ENCODE measurements at places on chromosomes 1 and 21. TPM values are rescaled to one million over a fixed set of nuclear protein-coding genes. Genes with fewer than 3 reads are reported as not detected.

DNA sequence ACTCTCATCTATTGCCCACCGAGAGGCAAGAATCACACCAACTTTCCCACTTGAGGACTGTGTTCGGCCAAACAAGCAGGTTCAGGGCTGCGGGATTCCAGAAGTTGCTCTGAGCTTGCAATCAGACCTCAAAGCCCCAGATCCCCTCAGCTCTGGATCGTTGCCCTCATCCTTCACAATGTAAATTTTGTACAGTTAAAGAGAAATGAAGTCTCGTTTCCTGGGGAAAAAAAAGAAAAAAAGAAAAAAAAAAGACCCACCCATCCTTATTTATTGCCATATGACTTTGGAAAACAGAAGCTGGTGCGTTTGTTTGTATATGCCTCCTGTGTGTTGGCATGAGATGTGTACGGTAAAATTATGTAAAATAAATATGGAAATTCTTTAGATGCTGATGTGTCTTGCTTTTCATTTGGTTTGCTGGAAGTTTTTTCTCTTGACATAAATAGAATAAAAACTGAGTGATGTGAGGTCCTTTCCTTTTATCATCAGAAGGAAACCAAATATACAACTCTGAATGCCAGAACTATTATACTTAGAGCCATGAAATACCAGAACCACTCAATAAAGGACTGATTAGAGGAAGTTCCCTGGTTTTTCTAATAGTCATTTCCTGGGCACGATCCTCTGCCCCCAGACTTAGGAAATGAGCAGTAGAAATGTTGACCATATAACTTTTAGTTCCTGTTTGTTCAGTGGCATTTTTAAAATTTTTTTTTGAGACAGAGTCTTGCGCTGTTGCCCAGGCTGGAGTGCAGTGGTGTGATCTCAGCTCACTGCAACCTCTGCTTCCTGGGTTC lies 48.7 kb downstream of the LHX4 start:
- no peak for DNase-seq

DNA sequence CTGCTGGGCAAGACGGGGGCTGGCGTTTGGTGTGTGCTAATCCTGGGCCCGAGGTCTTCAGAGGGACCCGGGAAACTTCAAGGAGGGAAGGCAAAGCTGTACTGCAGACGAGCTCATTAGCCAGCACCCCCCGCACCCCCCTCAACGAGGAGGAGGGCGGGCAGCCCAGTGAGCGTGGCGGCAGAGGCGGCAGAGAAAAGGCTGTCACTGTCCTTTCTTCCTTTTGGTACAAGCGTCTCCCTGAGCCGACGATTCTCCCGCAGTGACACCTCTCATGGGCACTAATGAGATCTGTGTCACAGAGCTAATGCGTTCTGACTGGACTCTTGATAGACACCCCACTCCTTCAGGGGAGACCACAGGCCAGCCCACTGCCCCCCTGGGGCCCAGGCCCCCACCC lies 29.5 kb downstream of the DMAP1 start:
- no peak for DNase-seq

- DNase-seq: no peak
Observed at GRCh38 chr1:230517326-230517725, 91.2 kb upstream of the PGBD5 start.

DNA sequence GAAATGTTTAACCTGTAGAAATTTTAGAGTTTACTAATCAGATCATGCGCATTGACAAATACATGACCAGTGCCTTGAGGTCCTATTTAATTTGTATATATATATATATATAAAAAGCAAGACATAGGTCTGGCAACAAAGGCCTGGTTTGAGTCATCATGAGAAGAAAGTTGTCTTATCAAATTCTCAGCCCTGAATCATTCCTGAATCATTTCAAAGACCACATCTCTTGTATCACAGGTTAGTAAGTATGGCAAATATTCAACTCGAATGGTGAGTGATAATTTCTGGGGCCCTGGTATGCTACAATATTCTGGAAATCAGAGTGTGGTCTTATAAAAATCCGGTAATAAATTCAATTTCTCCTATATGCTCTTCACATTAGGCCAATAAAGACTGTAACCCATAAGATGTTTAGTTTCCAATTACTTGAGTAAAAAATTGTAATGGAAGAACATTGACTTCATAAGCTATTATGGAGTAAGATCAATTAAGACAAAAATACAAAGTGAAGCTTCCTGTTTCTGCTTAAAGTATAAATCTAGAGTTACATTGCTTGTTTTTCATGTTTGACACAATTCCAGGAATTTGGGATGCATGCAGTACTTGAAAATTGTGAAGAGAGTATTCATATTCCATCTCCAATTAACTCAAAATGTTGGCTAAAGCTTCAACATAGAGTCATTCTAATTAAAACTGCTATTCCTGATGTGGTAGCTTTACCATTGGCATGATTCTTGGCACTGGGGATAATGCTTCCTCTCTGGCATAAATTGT lies 309.4 kb downstream of the BRINP3 start:
- no peak for DNase-seq

DNA sequence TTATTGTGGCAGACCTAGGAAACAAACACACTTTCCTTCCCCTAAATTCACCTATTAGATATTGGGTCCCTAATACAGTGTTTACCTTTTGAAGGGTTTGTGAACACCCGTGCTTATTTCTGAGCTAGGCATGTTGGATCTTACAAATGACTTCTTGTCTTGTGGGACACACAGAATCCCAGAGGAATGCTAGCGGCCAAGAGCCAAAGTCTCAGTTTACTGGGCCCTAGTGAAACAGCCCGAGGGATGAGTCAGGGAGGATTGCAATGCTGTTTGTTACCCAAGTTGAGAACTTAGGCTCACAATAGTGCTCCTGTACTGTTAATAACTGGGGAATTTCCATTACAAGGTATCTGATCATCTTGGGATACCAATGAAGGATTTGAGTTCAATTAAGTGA lies 100.1 kb upstream of the AKT3 start:
- no peak for DNase-seq

DNA sequence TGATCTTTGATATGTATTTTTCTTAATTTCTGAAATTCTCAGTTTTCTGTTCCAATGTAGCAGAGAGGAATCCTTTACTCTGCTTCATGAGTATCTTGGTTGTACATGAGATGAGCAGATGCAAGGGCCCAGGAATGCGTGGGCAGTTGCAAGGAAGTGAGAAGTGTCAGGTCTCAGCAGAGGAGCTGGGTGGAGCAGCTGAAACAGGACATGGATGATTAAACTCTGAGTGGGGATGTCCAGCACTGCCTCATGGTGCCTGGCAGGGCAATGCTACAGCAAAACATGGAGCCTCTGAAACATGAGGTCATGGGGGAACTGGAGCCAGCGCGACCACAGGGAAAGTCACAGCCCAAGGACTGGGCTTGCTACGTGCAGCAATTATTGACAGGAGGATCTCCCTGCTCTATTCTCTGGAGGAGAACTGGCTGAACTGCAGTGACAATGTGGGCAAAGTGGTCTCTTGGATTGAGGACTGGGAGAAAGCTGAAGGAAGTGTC lies 48.4 kb downstream of the COLGALT2 start:
- DNase-seq: no peak

PBX1 gene
- total RNA-seq: 4.8 TPM

ZNF496 gene
- total RNA-seq: 25.5 TPM

Data from pulmonary artery endothelial cell (primary cell).